ENCODE measurements at places on chromosomes 1 and 21. TPM values are rescaled to one million over a fixed set of nuclear protein-coding genes. Genes with fewer than 3 reads are reported as not detected.

DNA sequence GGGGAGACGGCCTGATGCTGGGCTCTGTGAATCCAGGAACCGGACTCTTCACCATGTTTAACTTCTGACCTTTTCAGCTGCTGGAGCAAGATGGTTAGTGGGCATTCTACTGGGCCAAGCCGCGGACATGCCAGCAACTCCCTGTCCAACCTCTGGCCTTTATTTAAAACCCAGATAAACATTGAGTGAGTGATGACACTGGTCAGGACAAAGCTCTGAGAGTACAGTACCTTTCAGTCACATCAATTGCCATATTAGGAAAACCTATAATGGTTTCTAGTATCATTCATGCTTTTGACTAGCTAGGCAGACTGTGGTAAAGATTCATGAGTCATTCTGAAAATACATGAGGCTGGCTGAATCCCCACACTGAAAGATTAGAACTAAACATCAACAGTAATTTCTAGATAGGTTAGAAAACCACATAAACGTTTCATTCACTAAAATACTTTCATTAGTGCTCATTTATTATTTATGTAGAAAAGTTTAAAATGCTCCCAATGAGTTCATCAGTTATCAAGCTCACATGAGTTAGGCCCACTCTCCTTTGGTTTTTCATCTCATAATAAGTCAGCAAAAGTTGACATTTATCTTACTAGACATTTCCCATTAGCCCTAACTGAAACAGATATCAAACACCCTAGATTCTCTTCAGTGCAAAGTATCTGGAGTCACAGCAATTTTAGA, 7.1 kb upstream of the ACTA1 start:
- peak; percentile 64 for DNase-seq

GRCh38 chr1:98453066-98453465, 208.5 kb upstream of the SNX7 start:
- no peak for DNase-seq

- DNase-seq, result no peak
Measured at GRCh38 chr1:7824701-7825100, 28.2 kb downstream of the UTS2 start.

GRCh38 chr1:99467645-99468044, 178.3 kb upstream of the PALMD start:
- no peak for DNase-seq

GRCh38 chr21:37553078-37553481, 186.5 kb downstream of the DYRK1A start:
- no peak for DNase-seq

DNA sequence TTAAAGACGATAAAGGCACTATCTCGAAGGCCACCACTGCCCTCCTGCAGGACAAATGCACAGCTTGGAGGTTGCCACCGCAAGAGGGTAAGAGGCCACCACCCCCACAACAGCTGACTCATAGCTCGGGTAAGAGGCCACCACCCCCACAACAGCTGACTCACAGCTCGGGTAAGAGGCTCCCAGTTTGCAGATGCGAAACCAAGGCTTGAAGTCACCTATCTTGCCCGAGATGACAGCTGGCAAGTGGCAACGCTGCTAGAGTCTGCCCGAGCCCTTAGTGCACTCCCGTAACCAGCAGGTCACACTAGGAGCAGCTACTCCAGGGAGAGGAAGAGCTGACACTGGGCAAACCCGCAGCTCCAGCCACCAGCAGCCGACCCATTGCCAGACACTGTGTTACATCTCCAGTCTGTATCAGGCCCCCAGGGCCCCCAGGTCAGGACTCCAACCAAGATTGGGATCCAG, 17.1 kb upstream of the SPSB1 start:
- DNase-seq, result peak; percentile 92

The CENPF gene
- total RNA-seq, result 25.9 TPM

GRCh38 chr1:215523906-215524305, 43.2 kb upstream of the KCTD3 start:
- DNase-seq, result peak; percentile 47

DNA sequence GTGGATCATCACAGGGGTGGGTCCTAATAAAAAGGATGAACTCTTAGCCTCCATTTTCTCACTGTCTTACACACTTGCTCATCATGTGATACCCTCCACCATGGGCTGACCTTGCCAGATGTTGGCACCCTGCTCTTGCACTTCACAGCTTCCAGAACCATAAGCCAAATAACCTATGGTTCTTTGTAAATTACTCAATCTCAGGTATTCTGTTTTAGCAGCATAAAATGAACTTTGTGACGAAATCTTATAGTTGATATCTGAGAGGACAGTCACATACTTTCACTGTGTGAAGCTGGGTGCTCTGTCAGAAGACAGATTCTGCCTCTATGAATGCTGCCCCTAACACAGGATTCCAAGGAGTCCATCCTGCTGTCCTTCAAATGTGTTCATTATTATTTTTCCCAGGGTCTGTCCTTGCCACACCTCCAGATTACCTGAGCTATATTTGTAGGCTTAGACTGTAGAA, 13.8 kb downstream of the DUSP10 start:
- no peak for DNase-seq

- peak; percentile 50 for DNase-seq
Measured at GRCh38 chr1:42931108-42931539, 27.5 kb downstream of the SLC2A1 start.

DNA sequence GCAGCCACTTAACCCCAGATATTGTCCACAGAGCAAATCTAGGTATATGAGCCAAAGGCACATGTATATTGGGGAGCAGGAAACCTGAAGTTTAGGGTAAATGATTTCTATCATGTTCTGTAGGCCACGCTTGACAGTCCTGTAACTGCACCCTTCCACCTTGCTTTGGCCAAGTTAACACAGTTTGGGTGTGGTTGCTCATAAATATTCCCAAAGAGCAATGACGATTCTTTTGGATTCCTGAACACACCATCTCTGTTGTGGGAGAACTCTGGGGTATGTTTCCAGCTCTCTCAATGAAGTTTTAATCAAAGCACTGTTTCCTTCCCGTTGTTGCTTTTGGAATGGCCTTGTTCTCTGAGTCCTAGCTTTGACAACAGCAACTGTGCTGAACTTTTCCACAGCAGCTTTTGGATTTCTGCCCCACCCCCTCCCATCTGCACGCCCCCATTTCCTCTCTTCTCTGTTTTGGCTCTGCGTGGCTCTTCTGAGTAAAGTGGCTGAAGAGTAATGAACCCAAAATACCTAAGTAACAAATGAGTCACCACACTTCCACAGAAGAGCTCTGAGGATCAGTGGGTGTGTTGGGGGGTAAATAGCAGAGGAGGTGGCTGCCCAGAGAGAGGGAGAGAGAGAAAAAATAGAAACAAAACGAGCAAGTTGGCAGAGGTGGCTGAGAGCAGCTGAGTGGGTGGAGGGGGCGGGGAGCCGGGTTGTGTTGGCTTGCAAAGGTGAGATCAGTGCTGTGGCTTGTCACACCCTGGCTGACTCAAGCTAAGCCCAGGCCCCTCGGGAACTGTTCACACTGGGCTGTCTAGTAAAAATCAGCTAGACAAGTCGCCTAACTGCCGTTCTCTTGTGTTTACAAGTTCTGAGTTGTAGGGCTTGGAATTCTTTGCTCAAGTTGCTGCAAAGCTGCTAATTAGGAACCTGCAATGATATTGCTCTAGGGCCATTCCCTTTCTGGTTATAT, 26.9 kb upstream of the RAP1A start:
- peak; percentile 92 for DNase-seq

DNA sequence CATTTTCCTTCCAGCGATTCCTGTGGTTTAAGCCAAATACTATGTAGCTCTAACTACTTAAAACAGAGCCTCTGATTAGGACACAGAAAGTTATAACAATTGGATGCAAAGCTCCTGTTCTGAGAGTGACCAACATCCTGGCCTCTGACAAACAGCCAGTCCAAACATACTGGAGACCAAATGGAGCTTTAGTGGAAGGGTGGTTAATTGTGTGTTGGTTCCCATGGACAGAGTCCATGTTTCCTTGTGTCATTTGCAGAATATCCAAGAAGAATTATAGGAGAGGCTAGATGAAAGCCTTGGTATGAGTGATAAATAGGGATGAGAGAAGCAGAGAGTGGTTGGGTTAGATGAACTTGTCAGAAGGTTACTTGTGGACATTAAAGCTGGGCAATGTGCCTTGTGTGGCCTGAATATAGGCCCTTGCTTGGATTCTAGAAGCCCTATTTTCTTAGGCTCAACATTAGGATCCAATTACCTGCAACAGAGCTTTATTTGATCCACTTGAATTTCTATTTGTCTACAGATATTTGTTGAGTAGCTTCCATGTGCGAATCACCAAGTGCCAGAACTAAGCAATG, 180.5 kb upstream of the GORAB start:
- DNase-seq, result no peak

The SLFNL1 gene
- not detected for total RNA-seq

- no peak for DNase-seq
Measured at GRCh38 chr1:147712605-147713004, 42.3 kb upstream of the ACP6 start.

The SPRR3 gene
- not detected for total RNA-seq

- no peak for DNase-seq
Measured at GRCh38 chr21:46089285-46089684, 8.6 kb upstream of the COL6A2 start.

The CYYR1 gene
- not detected for total RNA-seq

GRCh38 chr21:17818186-17819113, 706 bp downstream of the C21orf91 start:
- DNase-seq, result peak; percentile 62

The STUM gene
- not detected for total RNA-seq

The CZIB gene
- 63.2 TPM for total RNA-seq

All from GM23248 (cell line).